ENCODE measurements at places on chromosomes 6 and 20. TPM values are rescaled to one million over a fixed set of nuclear protein-coding genes. Genes with fewer than 3 reads are reported as not detected.

Gene HLA-DOA
- under 0.01 TPM for total RNA-seq

Gene CTSZ
- 280 TPM for total RNA-seq

Gene RBM38
- 3.6 TPM for total RNA-seq

Gene HCK
- not detected for total RNA-seq

Gene CGAS
- 3.7 TPM for total RNA-seq

Gene VARS2
- 15.7 TPM for total RNA-seq

Data from smooth muscle cell of the coronary artery (primary cell).